Stimulated activated effector memory CD8-positive, alpha-beta T cell treated with anti-CD3 and anti-CD28 coated beads, Interleukin-12 subunit alpha, Interleukin-12 subunit beta, amount 100 ng/mL, for 72 hours (primary cell): ENCODE measurements at places on chromosomes 16 and 17.

DNA sequence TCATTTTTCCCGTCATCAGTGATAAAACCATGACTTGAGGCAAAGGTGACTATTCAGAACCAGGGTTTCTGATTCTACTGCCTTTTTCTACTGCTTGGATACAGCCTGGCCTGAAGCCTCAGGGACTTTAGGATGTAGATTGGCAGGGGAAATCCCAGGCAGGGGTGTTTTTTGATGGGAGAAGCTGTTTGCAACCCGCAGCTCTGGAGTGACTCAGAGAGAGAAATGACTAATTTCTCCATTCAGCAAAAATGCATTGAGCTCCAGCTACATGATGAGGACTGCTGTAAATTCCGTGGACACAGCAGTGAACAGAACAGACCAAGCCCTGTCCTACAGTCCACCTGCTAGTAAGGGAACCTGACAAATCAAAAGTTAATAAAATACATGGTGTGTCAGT lies 560.6 kb downstream of the CDH13 start:
- no peak for DNase-seq

DNA sequence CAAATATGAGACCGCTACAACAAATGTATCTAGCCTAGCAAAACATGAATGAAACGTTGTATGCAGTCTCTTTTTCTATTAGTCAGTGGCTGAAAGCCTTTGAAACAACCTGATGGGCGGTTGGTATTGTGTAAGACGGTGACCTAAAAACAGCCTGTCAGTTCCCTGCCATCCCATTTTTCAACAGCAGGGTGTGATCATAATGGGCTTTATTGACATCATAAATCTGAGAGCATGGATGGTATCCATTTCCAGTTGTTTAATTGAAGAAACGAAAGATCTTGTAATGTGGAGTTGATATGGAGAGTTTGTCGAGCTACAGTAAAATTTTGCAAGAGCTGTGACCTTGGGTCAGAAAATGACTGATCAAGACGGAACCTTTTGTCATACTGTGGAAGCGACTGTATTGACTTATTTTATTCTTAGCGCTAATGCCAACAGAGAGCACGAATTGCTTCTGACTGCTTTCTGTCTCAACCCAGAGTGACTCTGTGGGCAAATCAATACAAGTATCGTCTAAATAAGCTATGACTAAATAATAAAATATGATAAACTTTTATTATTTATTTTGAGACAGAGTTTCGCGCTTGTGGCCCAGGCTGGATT lies 12.3 kb upstream of the MEIOB start:
- DNase-seq: no peak

GRCh38 chr16:19499006-19499405 lies 22.9 kb downstream of the GDE1 start:
- no peak for DNase-seq

- no peak for DNase-seq
Observed at GRCh38 chr16:26220894-26221293, 529.1 kb downstream of the HS3ST4 start.

DNA sequence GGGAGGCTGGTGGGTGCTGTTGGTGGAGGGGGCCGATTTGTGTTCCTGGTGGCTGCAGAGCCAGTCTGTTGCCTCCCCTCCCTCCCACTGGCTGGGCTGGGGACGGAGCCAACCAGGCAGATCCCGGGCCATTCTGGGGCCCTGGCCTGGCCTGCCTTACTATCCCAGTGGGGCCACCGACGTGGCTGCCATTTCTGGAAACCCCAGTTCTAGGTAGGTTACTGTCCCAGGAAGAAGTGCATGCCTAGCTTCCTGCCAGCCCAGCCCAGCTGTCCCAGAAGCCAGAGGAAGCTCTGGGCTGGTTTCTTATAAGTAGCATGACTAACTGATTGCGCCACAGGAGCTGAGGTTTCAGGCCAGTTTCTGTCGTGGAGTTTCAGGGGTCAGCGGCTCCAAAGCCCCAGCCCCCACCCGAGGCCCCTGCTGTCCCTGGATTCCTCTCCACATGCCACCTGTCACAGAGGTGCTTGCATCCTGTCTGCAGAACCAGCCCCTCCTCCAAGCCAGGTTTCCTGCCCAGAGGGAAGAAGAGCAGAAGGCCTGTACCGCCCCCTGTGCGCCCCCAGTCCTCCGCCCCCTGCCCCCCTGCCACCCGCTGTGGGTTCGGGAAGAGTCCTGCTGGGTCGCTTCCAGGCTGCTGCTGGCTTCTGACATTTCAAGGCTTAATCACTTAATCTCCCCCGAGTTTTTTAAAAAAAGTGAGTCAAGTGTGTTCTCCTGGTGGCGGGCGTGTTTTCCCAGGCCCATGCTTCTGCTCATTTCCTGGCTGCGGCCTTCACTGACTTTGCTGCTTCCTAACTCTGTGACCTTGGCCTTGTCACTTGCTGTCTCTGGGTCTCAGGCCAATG lies 13.2 kb downstream of the IL4R start:
- DNase-seq: no peak

GRCh38 chr17:78890498-78890897 lies 12.5 kb downstream of the CEP295NL start:
- no peak for DNase-seq

- DNase-seq: no peak
Observed at GRCh38 chr16:73002866-73003265, 45.1 kb downstream of the ZFHX3 start.

GRCh38 chr17:32015245-32016013 lies 8.2 kb downstream of the LRRC37B start:
- no peak for DNase-seq

DNA sequence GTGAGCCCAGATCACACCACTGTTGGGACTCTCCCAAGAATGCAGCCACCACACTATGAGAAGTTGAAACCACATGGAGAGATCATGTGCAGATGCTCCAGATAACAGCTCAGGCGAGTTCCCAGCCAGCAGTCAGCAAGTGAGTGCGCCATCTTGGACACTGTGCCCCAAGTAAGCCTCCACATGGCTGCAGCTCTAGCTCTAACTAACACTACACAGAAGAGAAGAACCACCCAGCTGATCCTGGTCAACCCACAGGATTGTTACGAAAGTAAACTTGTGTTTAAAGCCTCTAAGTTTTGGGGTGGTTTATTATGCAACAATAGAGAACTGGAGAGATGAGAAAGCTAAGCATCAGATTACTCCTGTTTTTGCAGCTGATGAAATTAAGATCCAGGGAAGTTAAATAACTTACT lies 25.8 kb downstream of the SLC38A7 start:
- no peak for DNase-seq

GRCh38 chr17:21392266-21392665 lies 16.1 kb downstream of the KCNJ12 start:
- DNase-seq: no peak

DNA sequence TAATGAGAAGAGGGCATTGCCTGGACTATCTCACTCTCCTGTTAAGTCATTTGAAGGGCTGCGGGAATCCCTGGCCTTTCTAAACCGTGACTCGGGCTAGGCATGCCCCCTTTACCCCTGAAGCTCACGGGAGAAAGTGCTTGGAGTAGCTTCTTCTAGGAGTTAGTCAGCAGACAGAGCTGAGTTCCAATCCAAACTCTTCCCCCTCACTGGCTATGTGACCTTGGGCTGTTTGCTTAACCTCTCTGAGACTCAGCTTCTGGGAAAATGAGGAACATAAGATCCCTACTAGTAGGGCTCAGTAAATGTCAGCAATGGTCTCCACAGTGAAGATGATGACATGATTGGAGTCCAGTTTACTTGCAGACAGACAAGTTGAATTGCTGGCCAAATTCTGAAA lies 5.7 kb upstream of the B9D1 start:
- no peak for DNase-seq

DNA sequence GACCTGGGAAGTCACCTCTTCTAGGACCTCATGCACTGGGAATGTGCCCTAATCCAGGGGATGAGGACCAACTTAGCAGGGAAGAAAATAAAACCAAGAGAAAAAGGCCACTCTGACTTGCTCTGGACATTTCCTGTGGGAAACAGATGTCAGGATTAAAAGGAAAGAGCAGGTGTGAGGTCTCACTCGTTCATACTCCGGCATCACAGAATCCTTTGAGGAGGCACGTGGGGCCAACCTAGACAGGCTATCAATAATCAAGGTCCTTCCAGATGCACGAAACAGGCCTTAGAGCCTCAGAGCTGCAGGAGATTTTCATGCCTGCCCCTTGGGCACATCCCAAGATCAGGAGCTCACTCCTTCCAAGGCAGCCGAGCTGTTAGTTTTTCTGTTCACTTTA lies 321.5 kb upstream of the CCL2 start:
- DNase-seq: no peak

DNA sequence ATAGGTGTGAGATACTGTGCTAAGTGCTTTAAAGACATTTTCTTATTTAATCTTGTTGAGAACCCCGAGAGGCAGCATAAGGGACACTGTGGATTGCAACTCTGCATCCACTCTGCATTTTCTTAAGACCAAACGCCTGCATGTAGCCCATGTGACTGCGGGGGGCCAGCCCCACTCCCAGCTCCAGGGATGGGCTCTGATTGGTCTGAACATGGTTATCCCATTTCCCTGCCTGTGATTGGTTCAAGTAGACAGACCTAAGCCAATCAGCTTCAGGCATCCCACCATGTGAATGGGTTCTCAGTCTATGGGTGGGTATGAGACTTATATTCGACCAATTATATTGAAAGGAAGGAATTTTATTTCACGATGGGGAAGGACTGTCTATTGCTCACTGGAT lies 33.2 kb upstream of the USP7 start:
- no peak for DNase-seq

DNA sequence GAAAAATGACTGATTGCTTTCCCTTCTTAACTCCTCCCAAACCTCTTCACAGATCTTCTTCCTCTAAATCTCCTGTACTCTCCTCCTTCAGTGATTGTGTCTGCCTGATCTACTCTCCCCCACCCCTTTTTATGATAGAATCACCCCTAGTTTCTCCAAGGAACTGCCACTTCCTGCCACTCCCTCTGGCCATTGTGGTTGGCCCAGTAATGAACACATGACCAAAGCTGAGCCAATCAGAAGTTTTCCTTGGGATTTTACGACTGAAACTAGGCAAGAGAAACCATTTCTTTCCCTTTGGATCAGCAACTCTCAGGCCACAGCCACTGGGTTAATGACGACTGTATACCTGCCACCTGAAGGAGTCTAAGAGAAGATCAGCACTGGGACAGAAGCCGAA lies 15.9 kb downstream of the IRX3 start:
- no peak for DNase-seq

DNA sequence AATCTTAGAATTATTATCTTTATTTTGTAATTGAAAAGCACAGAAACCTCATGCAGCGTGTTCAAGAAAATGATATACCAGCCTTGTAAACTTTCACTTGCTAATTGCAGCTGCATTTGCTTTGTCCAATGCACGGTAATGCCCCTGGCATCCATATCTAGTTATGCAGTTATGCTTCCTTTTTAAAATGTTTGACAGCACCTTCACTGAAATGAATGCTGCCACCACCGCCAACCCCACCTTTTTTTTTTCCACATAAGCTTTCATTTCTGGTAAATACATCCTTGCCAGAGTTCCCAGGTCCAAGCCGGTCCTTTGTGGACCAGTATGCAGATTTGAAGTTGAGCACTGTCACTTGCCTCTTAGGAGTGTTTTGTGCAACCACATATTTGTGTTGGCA lies 338.8 kb downstream of the WWOX start:
- DNase-seq: no peak

GRCh38 chr16:85248342-85248741 lies 136.1 kb upstream of the CIBAR2 start:
- DNase-seq: no peak

DNA sequence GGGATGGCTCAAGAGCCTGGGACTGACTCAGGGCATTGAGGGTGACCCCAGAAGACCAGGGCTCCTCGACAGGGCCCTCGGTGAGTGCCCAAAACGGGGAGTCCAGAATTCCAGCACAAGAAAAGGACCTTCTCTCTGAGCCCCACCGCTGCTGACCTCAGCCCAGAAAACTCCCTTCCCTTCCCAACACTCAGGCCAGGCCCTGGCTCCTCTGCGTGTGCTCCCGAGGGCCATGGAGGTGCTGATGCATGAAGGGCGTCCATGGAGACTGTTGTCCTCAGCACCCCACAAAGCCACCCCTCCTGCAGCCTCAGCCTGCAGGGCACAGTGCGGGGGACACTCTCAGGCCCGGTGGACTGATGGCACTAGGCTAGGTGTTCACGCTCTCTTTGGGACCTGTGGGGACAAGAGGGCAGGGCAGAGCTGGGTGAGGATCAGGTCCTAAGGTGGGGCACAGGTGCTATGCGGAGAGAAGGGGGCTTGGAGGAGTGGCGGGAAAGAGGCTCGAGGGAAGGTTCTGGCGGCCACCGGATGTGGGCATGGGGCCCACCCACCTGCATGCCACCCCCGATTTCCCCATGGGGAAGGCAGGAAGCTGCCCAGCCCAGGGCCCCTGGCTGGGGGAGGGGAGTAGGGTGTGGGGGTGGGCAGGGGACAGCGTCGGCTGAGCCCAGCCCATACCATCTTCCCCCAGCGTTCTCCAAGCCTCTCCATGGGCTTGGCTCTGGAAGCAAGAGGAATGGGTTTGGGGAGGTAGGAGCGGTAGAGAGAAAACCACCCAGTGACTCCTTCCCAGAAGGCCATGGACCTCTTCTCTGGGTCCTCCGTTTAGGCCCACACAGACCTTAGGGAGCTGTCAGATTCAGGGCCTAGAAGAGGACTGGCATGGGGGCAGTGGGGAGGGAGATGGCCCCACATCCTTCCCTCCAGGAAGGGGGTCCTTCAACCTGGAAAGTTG lies 4.5 kb upstream of the TSPOAP1 start:
- peak; percentile 90 for DNase-seq

GRCh38 chr16:86578061-86578599 lies at the start of gene FOXL1:
TSS of gene FOXL1 (plus strand) at chr16:86578549. CDS start at chr16:86578724, 175 bp downstream.
- DNase-seq: no peak

DNA sequence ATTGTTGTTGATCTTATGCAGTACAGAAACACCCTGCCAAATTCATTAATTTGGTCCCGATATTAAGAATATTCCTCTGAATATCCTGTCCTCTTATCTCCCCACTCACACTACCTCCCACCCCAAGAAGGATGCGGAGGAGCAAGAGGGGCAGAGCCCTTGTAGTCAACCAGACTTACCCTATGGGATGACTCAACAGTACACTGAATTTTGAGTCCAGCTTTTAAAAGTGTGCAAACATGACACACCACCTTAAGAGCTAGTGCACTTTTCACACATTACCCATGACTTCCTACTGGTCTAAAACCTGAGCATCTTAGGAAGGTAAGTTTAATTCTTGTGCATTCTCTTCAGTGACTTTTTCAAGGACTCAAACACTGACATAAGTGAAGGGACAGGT lies 9.5 kb downstream of the USP22 start:
- DNase-seq: no peak

DNA sequence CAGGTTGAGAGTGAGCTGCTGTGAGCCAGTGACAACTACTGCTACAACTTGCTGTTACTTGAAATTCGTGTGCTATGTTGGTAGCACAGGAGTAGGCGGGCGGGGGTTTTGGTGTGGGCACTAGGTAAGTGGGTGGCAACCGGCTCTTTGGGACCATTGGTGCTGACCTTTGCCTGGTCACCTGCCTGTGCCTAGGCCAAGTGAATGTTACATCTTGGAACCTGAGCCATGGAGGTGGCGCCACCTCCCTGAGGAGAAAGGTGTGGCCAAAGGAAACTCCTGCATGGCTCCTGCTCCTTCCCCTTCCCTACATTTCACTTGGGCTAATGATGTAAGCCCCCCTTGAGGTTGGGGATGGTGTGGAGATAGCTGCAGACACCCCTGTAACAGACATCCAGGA lies 25.4 kb upstream of the ARHGAP23 start:
- no peak for DNase-seq

GRCh38 chr17:68085771-68086381 lies 50.3 kb downstream of the KPNA2 start:
- no peak for DNase-seq

GRCh38 chr16:16996827-16997226 lies 473.9 kb downstream of the XYLT1 start:
- DNase-seq: no peak
